Posterior vena cava (tissue), 2 donors: ENCODE measurements at places on chromosomes 7 and 10. TPM values are rescaled to one million over a fixed set of nuclear protein-coding genes. Genes with fewer than 3 reads are reported as not detected.

GRCh38 chr7:53900856-53901528 lies 641.2 kb upstream of the VSTM2A start:
- no peak for DNase-seq

DNA sequence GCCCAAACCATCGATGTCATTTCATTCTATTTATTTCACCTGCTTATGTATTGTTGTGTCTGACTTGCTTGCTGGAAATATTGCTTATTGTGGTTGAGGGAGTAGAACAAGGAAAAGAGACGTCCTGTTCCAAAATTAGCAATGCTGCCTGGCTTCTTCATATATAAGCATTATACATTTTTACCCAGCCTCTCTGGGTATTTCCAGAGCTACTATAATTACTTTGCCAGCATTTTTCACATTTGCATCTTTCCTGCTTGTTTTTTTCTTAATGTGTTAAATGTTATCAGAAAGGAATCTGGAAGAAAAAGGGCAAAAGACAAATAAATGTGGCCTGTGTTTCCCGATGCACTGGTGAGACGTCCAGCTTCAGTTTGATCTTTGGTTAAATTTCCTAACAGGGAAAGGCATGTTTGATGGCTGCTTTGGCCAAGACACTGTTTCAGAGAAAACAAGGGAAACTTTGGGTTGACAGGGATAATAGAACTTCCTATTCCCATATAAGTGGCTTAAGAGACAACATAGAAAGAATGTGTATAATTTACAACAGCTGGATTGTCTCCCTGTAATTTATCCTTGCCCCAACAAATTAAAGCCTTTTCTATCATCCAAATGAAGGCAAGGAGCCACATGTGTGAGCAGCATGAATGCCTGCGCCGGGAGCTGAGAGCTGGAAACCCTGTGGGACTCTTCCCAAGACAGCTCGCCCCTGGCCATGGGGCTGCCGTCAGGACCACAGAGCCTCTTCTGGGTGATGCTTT lies 671.1 kb upstream of the CELF2 start:
- no peak for DNase-seq

GRCh38 chr7:80186721-80187120 lies 52.1 kb downstream of the GNAI1 start:
- DNase-seq, result no peak

GRCh38 chr7:73985737-73986141 lies 42.2 kb upstream of the ELN start:
- no peak for DNase-seq

DNA sequence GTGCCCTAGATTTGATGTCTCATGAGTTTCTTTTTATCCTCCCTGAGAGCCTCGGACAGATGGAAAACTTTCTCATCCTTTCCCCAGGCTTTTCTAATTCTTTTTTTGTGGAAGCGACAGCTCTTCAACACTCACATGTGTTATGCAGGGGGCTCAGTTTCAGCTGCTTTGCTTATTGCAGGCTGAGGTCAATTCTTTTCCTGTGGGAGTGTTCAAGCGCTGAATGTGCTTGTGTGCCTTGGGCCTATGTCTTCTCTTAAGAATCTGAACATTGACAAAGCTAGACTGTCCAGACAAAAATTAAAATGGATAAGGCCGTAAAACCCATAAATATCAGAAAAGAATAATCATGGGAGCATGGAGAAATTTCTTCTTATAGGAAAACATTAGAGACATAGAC lies 125.2 kb upstream of the STEAP4 start:
- no peak for DNase-seq

DNA sequence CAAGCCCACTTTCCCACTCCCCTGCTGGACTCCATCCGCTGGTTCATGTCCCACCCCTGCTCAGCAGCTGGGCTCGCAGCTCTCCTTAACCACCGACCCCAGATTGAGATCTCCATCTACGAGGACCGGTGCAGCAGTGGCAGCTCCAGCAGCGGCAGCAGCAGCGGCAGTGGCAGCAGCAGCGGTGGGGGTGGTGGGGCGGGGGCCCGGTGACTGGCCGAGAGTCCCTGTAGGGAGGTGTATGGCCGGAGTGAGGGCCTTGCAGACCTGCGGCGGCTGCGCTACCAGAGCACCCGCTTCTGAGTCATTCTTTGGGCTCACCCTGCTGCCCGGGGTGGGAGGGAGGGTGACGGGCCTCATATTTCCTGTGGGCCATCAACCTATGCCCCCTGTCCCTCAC lies 15.8 kb downstream of the GOLGA7B start:
- DNase-seq, result no peak

GRCh38 chr10:99815621-99816020 lies 33.2 kb downstream of the ABCC2 start:
- no peak for DNase-seq

DNA sequence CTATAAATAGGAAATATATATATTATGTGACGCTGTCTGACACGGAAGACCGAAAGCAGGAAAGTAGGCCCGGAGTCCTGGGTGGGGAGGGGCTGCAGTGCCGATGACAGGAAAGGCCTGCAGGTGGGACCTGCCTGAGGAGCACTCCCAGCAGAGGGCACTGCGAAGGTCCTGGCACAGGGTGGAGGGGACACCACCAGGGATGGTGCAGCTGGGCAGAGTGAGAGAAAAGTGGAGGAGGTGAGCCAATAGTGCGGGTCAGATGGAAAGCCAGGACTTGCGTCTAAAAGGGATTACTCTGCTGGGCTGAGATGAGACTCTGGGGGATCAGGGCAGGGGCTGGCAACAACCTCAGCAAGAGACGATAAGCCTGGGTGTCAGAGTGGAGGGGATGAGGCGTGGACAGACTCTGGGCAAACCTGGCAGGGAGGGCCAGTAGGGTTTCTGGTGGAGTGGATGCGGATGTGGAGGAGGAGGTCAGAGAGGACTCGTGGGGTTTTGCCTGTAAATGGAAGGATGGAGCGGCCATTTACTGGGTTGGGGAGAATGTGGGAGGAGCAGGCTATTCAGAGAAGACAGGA lies 118.2 kb upstream of the ZNF746 start:
- no peak for DNase-seq

DNA sequence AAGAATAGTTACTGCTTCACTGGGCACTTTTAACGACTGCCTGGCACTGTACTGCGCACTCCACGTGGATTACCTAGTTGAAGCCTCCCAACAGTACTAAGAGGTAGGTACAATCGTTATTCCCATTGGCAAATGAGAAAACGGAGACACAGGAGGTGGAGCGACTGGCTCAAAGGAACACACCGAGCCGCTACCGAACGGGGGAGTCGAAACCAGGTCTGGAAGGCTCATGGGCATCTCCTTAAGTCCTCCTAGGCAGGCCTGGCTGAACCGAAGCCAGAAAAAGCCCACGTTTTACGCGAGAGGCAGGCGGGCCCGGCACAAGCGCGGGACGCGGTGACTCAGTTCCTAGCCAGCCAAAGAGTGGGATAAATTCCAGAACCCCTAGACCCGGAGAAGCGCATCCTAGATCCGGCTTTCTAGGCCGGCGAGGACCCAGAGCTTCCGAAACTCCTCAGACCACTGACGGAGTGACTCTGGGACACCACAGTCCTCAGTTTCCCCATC lies 472 bp downstream of the PDAP1 start:
- peak; percentile 95 for DNase-seq

DNA sequence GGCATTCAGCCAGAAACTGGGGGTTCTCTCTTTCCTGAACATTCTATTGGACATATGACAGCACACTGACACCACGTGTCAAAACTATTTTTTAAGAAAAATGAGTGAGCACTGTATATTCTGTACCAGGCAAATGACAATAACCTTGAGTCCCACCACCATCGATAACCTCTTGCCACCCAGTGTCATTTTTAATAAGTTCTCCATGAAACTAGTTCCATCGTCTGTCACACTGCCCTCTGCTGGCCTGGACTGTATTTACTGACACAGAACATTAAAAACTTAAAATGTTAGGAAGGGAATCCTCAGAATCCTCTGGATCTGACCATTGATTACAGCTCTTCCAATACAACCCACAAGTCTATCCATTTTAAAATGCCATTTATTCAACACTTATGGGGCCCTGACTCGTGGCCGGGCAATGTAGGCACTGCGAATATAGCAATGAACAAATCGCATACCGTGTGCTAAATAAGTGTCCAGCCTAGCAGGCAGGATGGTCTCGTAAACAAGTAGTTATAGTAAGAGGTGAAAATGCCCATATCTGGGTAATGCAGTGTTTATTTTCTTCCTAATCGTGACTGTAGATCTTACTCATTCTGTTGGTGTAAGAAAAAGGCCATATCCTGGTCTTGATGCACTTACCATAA lies 35.9 kb upstream of the CACNB2 start:
- peak; percentile 82 for DNase-seq

DNA sequence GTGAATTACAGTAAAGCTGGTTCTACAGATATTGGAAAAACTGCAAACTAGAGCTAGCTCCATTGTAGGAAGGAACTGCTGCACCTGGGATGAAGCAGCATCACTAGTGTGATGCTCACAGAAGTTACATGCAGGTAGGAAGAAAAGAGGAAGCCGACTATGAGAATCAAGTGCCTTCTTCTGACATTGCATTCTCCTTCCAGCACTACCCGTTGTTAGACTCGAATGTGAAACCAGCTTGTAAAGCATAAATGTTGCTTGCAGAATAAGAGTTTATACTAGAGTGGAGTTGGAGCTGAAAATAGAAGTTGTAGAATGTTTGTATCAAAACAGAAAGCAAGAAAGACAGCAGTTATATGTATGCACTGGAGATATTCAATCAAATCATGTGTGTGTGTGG lies 49.9 kb downstream of the TRIM24 start:
- DNase-seq, result no peak

DNA sequence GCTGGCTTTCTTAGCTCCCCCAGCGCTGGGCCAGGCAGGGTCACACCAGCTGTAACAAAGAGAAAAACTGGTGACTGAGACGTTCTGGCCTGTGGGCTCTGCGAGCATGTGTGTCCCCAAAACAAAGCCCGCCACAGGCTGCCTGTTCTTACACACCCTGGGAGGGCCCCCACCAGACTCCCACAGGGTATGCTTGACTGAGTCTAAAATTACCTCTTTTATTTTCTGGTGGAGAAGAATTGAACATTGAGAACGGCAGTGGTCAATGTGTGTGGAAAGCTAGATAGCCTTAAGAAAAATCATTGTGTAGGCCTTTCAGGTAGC lies 808 bp downstream of the C10orf71 start:
- DNase-seq, result no peak

DNA sequence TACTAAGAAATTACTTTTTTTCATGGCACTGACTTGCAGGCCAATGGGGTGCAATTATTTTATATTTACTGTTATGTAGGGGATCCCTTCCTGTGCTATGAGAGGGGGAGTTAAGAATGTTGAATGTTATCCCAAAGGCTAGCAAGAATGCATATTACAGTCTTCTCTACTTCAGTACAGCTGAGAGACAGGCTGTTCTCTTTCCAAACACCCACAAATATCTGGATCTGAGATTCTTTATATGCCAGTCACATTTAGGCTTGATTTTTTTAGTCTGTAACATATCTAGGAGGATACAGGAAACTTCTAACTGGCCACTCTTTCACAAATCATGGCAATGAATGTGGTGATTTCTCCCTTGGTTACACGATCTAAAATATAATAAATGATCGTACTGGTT lies 266.4 kb upstream of the FZD8 start:
- DNase-seq, result no peak

DNA sequence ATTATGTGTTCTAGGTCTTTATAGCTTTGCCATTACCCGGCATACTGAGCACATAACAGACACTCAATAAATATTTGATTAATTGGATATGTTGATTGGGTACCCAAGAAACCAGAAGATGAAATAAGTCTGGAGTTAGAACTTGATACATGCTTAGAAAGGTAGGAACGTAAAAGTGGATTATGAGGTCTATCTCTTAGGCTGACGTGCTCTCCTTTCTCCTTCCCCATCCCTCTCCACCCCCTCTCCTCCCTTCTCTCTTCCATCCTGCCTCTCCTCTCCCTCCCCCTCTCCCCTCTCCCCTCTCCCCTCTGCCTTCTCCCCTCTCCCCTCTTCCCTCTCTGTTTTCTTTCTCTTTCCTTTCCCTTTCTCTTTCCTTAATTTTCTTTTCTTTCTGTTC lies 34.0 kb downstream of the AUTS2 start:
- DNase-seq, result no peak

DNA sequence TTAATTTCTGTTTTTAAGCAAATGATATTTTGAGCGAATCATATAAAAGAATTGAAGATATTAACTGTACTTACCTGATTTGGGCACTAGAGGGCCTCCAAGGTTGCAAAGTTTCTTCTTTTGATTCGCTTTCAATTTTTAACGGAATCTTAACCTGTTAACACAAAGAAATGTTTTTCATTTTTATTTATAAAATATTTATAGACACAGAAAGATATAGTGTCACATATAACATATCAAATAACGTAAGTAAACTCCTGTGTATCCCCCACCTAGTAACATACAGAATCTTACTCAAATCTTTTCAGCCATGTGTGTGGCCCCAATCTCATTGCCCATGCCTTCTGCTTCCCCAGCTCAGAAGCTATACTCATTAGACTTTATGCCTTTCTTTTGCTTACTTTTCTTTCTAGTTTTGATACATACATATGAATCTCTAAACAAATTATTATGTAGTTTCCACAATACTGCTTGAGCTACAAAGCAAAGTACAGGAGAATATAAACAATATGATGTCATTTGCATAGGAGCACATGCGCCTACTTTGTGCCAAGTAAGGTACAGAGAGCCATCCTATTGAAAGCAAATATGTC lies 49.5 kb upstream of the ZPBP start:
- no peak for DNase-seq

- DNase-seq, result no peak
These were observed 15.0 kb downstream of the GARIN1A start for GRCh38 chr7:128687131-128687530.

GRCh38 chr7:78576236-78576635 lies 777.7 kb downstream of the PHTF2 start:
- no peak for DNase-seq

DNA sequence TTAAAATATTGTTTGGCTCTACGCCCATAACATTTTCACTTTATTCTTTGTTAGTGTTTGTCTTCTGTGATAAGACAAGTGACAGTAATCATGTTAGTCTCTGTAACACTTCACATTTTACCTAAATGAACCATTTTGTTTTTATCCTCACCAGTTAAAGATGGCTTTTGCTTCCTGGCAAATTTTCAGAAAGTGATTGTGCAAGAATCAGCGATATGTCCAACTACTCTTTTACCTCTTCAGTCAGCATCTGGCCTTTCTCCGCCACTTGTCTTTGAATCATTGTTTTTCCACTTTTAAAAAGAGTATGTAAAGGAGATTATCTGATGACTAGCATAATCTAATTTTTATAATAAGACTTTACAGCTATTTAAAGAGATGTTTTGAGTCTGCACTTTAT lies 3.5 kb downstream of the DGKB start:
- DNase-seq, result no peak

DNA sequence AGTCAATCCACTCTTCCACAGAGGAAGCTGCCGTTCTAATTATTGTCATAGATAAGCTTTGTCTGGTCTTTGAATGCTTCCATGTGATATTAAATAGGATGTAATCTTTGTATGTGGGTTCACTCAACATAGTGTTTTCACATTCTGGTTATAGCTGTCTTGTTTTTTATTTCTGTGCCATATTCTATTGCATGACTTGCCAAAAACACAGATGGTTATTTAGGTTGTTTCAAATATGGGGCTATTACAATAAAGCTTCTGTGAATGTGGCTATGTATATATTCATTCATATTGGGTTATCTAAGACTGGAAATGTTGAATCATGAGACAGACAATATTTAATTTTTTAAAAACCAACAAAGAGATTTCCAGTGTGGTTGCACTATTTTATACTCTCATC lies 1109.3 kb upstream of the LRRTM3 start:
- DNase-seq, result no peak

The HOXA3 gene
- 7.2 TPM for total RNA-seq

The ANXA8L1 gene
- not detected for total RNA-seq

The ZNF722 gene
- not detected for total RNA-seq

The ATP5F1C gene
- total RNA-seq, result 212 TPM
